RPMI7951 (cell line): ENCODE measurements at places on chromosomes 7 and 10. TPM values are rescaled to one million over a fixed set of nuclear protein-coding genes. Genes with fewer than 3 reads are reported as not detected.

Gene NPSR1
- not detected in 2 replicates for total RNA-seq

Gene ATAD1
- not detected in 2 replicates for total RNA-seq

Gene STAG3
- total RNA-seq, result 2.5 and 3.8 TPM in 2 replicates

Gene CYP51A1
- 66.8 and 78.3 TPM in 2 replicates for total RNA-seq

Gene STOX1
- total RNA-seq, result 0.96 and 1.2 TPM in 2 replicates

Gene TRIM50
- total RNA-seq, result not detected in 2 replicates

Gene STEAP4
- total RNA-seq, result not detected in 2 replicates

Gene CARD11
- under 0.01 TPM in 1 of 2 replicates, not detected in the other for total RNA-seq

Gene CNNM2
- 4.1 and 4.3 TPM in 2 replicates for total RNA-seq

Gene SFR1
- 12.0 and 13.3 TPM in 2 replicates for total RNA-seq

Gene LEP
- not detected in 2 replicates for total RNA-seq

Gene OR13A1
- not detected in 2 replicates for total RNA-seq

Gene LRGUK
- under 0.01 and 0.24 TPM in 2 replicates for total RNA-seq

Gene DYNC1I1
- total RNA-seq, result 2.0 and 2.5 TPM in 2 replicates

Gene CYP26C1
- not detected in 2 replicates for total RNA-seq

Gene ABCB1
- under 0.01 and 0.68 TPM in 2 replicates for total RNA-seq

Gene LLCFC1
- not detected in 2 replicates for total RNA-seq

Gene TRIP6
- total RNA-seq, result 43.1 and 58.9 TPM in 2 replicates

Gene JAKMIP3
- not detected in 2 replicates for total RNA-seq

Gene PKD1L1
- total RNA-seq, result 0.10 and 0.12 TPM in 2 replicates

Gene IGFBP1
- not detected in 2 replicates for total RNA-seq

Gene SORBS1
- 1.4 and 2.1 TPM in 2 replicates for total RNA-seq

Gene CD36
- 6.5 and 11.4 TPM in 2 replicates for total RNA-seq

Gene CALHM2
- 1.9 and 3.1 TPM in 2 replicates for total RNA-seq

Gene PLPP4
- 15.4 and 16.4 TPM in 2 replicates for total RNA-seq

Gene ZFAND2A
- total RNA-seq, result 33.0 and 34.9 TPM in 2 replicates
